ENCODE measurements at places on chromosomes 6 and 20.

- DNase-seq, result peak; percentile 88
These were observed 6.0 kb downstream of the LHFPL5 start for GRCh38 chr6:35810971-35811698.

DNA sequence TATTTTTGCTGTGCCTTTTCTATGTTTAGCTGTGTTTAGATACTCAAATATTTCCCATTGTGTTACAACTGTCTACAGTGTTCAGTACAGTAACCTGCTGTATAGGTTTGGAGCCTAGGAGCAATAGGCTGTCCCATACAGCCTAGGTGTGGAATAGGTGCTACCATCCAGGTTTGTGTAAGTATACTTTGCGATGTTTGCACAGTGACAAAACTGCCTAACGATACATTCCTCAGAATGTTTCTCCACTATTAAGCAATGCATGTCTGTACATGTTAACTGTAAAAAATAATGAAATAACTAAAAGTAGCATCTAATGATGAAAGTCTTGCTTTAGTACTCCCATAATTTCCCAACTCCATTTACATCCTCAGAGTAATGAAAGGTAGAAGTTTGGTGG, 46.0 kb downstream of the SERAC1 start:
- DNase-seq, result no peak

DNA sequence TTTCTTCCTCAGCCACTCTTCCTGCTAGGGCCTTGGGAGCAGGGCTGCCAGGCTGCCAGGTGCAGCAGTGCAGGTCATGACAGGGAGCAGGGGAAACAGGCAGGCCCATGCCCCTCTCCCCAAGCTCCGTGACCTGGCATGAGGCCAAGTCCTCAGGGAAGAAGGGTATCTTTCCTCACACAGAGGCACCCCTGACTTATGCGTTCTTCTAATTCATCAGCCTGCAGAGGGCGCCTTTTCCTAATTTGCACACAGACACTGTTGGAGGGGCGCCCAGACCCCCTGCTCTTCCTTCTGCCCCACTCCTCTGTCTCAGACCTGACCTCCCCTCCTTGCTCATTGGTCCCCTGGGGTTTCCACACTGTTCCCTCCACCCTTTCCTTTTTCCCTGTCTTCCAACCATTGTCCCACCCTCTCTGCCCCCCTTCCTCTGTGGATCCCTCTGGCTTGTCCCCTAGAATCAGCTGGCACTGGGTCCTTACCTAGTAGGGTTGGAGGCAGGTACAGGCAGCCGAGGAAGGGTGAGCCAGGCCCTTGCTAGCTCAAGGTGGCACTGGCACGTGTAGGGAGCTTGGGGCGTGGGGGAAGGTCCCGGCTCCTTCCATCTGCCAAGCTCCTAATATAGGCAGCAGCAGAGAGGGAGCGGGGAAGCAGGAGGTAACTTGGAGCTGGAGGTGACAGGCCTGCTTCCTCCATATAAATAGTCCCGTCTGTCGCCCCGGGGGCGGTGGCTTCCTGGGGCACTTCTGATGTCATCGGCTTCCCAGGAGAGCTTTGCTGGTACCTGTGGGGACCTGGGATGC, 154.9 kb upstream of the MLN start:
- no peak for DNase-seq

- no peak for DNase-seq
These were observed 253.7 kb downstream of the TMEM242 start for GRCh38 chr6:157069585-157069984.

GRCh38 chr20:47280228-47280627, 76.3 kb downstream of the ZMYND8 start:
- DNase-seq, result no peak

DNA sequence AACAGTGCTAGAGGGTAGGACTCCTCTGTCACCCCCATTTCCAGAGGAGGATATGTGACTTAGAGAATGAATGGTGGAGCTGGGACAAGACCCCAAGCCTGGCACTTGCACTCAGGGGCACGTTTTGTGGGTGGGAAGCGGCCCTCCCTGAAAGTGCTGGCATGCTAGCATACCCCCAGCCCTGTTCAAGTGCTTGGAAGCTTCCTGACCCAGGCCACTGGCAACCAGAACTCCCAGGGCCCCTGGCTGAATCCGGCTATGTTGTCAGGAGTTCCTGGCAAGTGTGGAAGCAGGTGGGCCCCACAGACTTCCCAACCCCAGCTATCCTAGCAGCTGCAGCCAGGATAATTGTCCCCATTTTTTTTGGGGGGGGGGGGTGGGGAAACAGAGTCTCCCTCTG, 35.6 kb upstream of the TGM2 start:
- no peak for DNase-seq

DNA sequence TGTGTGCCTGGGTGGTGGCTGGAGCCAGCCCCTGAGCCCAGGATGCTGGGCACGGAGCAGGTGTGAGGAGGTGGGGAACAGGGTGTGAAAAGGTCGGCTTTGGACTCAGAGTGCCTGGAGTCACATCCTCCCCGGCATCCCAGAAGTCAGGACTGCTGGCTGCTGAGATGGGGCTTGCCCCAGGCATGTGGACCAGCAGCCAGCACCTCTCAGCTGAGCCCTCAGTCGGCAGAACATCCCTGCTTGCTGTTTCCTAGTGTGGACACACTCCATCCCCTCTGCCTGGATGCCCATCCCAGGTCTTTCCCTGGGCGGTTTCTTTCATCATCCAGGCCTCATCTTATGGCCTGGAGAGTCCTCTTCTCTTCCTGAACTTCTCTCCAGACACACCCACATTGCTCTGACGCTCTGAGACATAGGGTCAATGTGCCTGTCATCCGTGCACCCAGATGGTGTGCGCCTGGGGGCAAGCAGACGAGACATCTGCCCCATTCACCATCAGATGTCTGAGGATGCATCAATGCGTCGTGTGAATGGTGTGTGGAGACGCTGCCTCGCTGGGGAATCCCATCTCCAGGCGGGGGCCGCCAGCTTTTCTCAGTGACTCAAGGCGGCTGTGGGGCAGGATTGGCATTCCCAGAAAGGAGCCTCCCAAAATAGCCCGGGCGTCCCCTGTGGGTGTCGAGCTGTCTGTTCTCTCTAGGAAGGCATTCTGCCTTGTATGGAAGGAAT, 104.2 kb downstream of the SYCP2 start:
- no peak for DNase-seq

- DNase-seq, result no peak
These were observed 2.8 kb downstream of the NEDD9 start for GRCh38 chr6:11229655-11230046.

- DNase-seq, result no peak
These were observed 164.0 kb downstream of the GRM4 start for GRCh38 chr6:33981861-33982260.

- DNase-seq, result no peak
These were observed 12.3 kb downstream of the NRN1 start for GRCh38 chr6:5994234-5994998.

GRCh38 chr6:149499066-149499465, 14.3 kb upstream of the ZC3H12D start:
- peak; percentile 81 for DNase-seq

DNA sequence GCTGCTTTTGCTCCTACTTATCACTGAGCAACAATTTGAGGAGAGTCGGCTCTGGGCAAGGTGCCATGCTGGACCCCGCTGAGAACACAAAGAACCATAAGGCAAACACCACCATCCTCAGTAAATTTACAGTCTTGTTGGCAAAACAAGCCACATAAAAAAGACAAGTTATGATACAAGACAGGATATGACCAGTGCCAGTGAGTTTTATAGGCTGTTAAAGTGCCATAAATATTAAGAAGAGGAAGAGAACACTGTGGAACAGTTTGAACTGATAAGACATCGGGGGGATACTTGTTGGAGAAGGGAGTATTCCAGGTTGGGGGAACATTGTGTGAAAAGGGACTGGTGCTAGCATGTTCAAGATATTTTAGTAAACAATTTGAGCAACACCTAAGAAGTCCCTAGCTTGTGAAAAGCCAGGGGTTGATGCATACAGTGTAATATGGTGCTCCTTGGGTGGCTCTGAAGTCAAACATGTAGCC, 25.3 kb upstream of the RIPOR2 start:
- no peak for DNase-seq

DNA sequence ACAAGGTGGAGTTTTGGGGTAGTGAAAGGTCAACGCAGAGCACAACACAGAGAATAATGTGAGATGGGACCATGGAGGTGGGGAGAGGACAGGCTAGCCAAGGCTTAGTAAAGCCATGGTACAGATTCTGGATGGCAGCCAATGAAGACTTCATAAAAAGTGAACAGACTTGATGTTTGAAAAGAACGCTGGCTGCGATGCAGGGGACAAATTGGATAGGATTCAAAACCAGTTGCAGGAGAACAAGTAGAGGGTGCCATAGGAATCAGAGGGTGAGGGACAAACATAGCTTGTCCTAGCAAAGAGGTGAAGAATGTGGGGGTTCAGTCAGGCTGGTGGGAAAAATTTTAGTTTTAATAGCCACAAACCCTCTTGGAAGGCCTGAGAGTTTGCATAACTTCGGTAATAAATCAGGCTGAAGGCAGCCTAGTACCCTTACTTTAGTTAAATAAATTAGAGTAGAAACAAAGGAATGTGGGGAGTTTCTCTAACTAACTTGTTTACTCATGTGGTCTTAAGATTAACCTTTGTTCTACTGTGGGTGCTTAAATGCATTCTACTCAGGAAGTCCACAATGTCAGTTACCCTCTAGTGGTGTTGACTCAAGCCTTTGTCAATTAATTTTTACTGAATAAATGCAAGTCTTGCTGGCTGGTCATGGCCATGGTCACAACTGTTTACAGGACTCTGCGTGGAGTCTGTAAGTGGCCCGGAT, 216.4 kb downstream of the C6orf118 start:
- DNase-seq, result peak; percentile 21

GRCh38 chr6:151014404-151015100, 149.1 kb downstream of the MTHFD1L start:
- peak; percentile 44 for DNase-seq
